ENCODE measurements at places on chromosomes 1 and 21.
A peak's percentile ranks its signal among the peaks of the same experiment; 100 is the strongest.

DNA sequence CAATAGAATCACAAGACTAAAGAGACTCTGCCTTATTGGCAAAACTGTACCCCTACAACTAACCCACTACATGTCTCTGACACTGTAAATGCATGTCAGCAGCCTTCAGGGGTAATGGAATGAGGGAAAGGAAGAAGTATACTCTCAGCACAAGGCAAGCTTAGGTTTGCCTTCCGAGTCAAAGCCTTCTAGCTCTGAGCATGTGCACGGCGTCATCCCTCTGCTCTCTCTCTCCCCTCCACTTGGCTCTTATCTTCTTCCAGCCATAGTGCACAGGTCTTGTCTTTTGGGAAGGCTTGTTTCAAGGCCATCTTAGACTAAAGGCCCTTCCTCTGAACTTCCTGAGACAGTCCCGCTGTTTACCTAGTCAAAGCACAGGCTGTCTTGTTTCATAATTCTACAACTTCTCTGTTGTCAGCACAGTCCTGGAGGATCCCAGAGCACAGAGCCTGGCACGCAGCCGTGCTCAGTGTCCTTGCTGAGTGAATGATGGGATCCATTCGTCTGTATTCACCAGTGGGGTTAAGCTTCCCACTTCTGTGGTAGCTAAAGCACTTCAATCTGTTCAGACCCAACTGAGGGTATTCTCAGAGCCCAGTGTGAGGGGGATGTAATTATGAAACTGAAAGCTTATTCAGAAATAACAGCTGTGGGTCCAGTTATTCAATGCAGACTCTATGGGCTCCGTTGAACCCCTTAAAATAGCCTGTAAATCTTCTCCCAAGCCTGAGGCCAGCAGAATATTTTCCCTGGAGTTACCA, 166.5 kb upstream of the PLD5 start:
- no peak for DNase-seq

DNA sequence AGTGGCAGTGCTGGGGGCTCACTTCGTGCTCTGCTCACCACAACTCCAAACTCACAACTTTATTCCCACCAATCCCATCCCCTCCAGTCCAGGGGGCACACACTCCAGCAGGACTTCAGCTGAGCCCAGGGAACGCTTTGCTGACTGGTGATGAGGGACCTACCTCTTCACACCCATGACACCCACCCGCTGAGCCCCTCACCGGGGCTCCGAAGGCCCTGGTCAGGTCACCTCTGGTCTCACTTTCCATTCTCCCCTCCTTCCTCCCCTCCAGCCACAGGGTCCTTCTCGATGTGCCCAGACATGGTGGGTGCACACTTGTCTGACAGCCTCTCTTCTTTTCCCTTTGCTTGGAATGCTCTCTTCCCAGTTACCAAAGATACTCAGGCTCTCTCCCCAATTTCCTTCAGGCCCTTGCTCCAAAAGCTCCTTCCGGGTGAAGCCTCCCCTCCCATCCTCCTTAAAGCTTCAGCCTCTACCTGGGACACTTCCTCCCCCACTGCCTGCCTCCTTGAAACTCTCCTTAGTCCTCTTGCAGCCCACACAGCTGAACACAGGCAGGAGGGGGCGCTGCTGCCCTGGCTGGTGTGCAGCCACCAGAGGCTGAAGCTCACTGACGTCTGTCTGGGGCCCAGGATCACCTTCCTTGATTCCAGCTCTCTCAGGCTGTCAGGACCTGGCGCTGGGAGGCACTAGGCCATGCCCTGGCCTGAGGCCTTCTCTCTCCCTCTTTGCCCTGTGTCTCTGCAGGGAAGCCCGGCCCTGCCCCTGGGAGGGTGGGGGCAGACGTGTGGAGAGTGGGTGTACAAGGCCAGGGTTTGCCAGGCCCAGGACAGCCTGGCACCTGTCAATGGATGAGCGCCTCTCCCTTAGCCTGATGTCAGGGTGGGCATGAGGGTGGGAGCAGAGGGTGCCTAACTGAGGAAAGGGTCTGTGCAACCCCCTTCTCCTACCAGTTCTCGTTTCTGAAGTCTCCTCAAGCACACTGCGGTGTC, 1.6 kb downstream of the KCNE1 start:
- DNase-seq = peak; percentile 57

- no peak for DNase-seq
Measured at GRCh38 chr1:6462412-6463119, 3.4 kb downstream of the TNFRSF25 start.

GRCh38 chr21:41199123-41199522, 31.2 kb downstream of the BACE2 start:
- no peak for DNase-seq

- DNase-seq = no peak
Measured at GRCh38 chr1:41582004-41582325, 97.5 kb upstream of the EDN2 start.

GRCh38 chr1:89723863-89724262, 90.9 kb downstream of the LRRC8C start:
- DNase-seq = no peak

Measured in substantia nigra (tissue), 51 donors.